Stimulated activated naive B cell treated with anti-CD40 and anti-IgM and Interleukin-4, amounts not matched to agents 10 μg/mL and 1 μg/mL and 100 μg/mL, for 72 hours (primary cell): ENCODE measurements at places on chromosomes 6 and 20.
A peak's percentile ranks its signal among the peaks of the same experiment; 100 is the strongest.

GRCh38 chr6:24933868-24934401 lies 1.8 kb downstream of the RIPOR2 start:
- no peak for DNase-seq

DNA sequence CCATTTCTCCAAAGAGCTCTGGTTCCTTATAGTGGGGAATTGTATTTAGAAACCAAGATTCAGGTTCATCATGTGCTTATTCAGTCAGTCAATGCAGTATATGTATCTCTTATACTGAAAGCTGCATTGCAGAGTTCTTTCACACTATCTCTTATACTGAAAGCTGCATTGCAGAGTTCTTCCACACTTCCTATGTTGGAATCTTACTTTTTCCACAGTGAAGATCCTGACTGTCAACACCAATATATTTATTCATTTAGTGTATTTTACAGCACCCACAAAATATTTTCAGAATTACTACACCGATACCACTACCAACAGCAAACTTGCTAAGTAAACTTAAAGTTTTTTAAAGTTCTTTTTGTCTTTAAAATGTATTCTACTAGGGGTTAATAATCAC lies 349.3 kb upstream of the MMS22L start:
- no peak for DNase-seq

- DNase-seq = no peak
These were observed 150.1 kb upstream of the STXBP5 start for GRCh38 chr6:147054158-147054557.

DNA sequence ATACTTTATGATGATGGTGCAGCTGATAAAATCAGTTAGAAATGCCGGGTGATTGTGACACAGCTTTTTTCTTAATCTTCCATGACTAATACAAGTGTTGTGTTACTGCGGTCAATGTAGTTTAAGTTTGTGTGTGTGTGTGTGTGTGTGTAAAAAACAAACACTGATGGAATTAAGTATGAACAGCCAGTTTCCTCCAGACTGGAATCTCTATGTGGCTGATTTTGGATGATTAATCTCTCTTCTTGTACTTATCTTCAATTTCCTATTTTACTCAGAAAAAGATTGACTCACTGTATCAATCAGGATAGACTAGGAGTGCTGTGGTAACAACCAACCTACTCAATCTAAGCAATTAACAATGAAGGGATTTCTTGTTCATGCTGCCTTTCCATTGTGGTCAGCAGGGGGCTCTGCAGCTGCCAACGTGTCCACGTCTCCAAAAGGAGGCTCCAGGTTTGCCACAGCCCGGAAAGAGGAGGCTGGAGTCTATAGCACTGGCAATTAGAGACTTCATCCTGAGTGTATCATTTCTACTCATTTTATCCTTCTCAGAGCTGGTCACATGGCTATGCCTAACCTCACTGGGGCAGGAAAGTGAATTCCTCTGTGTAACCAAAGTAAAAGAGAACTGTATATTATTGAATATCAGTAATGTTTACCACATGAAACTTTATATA lies 107.7 kb downstream of the CD109 start:
- no peak for DNase-seq

GRCh38 chr6:133787122-133787521 lies 101.8 kb upstream of the TCF21 start:
- DNase-seq = no peak

GRCh38 chr6:345747-346385 lies 45.7 kb upstream of the IRF4 start:
- no peak for DNase-seq

- DNase-seq = no peak
These were observed 53.3 kb downstream of the APCDD1L start for GRCh38 chr20:58461899-58462298.

- peak; percentile 40 for DNase-seq
These were observed 84.4 kb downstream of the GMPR start for GRCh38 chr6:16322666-16323312.

DNA sequence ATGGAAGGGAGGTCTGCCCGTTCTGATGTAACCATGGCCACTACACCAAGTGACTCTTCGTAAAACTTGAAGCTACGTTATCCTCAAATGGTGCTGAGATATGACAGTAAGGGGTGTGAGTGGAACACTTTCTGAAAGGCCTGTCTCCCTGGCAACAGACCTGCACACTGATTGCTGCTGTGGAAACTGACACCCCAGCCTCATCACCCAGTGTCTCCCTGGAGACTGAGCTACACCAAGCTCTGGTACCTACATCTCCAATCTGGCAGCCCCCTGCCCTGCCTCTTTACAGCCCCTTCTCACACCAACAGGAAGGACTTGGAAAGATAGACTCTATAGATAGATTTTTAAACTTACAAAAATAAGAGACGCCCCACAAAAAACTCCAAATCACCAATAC lies 13.2 kb downstream of the PI16 start:
- DNase-seq = no peak

DNA sequence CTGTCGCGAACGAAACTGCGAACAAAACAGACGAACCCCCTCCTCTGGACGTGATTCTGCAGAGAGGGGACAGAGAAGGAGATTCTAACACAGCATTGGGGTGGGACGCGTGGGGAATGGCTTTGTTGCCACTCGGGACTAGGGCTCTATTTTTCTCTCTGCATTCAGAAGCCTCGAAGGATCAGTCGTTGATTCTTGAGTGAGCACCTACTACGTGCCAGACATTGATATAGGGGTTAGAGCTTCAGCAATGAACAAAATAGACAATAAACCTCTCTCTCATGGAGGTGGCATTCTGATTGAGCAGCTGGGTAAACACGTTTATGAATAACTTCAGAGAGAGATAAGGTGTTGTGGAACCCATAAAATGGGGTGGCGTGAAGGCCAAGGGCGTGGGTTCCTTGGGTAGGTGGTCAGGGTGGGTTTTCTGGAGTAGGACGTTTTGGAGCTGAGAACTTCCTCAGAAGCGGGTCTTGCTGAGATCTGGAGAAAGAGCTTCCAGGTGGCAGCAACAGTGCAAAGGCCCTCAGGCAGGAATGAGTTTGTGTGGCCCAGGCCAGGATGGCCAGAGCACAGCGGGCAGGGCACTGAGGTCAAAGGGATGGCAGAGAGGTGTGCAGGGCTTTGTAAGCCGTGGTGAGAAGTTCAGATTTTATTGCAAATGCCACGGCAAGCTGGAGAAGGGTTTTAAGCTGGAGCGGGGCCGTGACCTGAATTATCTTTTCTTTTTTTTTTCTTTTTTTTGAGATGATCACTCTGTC lies 884 bp downstream of the SLC2A10 start:
- DNase-seq = no peak

DNA sequence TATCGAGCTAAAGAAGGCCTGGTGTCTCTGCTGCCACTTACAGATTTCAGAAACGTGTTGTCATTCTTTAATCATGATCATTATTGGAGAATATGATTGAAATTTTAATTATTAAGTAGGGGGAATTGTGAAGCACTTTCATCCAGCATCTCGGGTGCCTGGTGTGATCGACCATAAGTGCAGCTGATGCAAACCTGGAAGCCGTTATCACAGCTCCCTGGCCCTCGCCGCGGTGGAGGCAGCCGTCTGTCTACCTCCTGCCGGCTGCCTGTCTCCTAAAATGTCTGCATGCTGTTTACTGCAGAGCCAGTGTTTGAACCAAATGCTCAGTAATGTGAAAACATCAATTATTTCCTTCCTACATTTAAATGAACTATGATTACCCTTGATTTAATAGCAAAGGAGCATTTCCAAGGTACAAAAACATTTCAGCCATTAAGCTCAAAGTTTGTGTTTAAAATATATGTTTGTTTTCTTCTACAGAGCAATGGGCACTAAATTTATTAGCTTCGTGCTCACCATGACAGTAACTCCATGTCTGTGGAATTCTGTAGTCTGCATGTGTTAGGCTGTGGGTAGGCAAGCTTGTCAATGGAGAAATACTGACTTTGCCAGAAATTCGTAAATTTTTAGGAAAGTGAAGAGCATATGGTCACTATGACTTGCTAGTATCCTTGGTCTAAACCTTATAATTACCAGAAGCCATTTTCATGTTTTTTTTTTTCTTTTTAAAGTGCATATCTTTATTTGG lies 184.5 kb upstream of the AGPAT4 start:
- no peak for DNase-seq

DNA sequence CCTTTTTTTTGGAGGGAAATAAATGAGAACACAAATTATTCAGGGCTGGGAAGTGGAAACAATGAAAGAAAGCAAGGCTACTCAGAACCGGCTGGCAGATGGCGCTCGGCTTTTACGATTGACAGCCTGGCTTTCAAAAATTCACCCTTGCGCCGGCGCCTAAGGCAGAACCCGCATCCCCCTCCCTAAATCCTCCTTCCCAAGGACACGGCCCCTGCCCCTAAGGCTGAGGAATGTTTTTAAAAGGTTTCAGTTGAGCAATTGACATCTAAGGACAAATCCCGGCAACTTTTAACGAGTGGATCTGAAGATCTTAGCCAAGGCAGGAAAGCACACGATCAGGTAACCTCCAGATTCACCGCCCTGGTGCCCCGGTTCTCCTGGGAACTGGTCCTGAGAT lies 16.3 kb downstream of the GNAS start:
- no peak for DNase-seq

DNA sequence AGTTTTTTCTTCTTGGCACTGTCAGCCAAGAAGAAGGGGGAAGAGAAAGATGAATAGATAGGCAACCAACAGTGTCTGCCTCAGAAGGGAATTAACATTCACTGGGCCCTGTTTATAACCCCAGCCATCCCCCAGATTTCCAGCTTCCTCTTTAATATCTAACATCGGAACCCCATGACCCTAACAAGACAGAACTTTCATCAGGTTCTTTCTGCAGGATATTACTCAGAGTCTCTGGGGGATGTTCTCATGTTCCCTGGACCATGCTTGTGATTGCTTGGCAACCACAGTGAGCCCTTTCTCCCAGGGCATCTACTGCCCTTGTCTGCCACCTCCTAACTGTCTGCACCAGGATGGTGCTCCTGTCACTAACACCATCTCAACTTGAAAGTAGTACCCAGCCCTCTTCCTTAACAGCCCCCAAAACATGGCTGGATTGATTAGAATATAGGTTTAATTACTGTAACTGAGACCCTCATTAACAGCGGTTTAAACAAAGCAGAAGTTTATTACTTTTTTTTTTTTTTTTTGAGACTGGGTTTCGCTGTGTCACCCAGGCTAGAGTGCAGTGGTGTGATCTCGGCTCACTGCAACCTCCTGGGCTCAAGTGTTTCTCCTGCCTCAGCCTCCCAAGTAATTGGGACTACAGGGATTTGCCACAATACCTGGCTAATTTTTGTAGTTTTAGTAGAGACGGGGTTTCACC lies 12.0 kb upstream of the PTPN1 start:
- peak; percentile 63 for DNase-seq

GRCh38 chr6:33812669-33813068 lies 8.9 kb upstream of the MLN start:
- no peak for DNase-seq

DNA sequence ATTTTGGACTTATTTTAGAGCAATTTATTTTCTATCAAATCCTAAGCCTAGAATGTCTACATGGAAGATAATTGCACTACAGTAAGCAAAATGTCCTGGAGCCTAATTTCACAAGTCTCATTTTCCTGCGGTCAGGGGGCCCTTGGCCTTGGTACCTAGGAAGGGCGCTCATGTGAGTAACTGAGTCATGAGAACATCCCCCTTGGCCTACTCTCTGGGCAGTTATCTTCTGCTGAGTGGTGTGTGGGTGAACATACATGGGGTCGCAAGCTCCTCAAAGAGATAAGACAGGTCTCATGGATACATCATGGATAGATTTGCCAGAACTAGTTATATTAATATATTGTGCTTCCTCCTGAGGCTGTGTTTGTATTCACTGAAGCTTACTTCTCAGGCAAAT lies 211.2 kb upstream of the MARCKS start:
- DNase-seq = no peak

DNA sequence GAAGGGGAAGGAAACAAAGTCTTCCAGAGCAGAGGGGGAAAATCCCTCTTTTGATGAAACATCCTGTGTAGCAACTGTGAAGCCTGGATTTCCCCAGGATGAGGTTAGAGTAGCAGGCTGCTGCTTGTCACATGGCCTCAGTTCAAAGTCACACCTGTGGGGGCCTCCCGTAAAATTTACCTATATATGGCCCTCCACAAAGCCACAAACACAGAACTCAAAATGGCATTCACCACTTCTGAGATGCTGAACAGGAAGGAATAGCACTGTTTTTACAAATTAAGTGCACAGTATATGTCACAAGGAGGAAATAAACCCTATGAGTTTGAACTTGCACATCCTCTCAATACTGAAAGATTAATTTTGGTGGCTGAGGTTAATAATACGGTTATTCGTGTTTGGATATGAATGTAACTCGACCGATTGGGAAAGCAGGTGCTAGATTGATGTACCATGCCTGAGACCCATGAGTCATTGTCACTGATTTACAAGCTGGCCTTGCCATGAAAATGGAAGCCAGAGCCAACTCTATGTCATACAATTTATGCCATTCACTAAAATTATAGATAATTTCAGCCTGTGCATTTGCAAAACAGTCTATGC lies 70.6 kb downstream of the SGK1 start:
- peak; percentile 85 for DNase-seq

DNA sequence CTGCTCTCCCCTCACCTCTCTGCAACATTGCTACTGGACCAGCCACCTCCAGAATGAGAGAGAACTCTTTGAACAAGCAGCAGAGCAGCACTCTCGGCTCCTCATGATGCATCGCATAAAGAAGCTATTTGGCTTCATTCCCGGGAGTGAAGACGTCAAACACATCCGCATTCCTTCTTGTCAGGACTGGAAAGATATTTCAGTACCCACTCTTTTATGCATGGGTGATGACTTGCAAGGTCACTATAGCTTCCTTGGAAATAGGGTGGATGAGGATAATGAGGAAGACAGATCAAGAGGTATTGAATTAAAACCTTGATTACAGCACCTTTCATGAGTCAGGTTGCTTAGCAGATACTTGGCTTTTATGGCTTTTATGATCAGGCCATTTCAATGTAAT lies 4.3 kb downstream of the CALHM4 start:
- no peak for DNase-seq

- no peak for DNase-seq
These were observed 3.9 kb downstream of the CCN2 start for GRCh38 chr6:131946992-131947955.

- no peak for DNase-seq
These were observed 1.1 kb upstream of the PHF10 start for GRCh38 chr6:169725125-169726048.

GRCh38 chr6:2884804-2885203 lies 18.3 kb downstream of the SERPINB9 start:
- DNase-seq = no peak

GRCh38 chr6:119308048-119308570 lies 41.5 kb downstream of the MAN1A1 start:
- DNase-seq = no peak

DNA sequence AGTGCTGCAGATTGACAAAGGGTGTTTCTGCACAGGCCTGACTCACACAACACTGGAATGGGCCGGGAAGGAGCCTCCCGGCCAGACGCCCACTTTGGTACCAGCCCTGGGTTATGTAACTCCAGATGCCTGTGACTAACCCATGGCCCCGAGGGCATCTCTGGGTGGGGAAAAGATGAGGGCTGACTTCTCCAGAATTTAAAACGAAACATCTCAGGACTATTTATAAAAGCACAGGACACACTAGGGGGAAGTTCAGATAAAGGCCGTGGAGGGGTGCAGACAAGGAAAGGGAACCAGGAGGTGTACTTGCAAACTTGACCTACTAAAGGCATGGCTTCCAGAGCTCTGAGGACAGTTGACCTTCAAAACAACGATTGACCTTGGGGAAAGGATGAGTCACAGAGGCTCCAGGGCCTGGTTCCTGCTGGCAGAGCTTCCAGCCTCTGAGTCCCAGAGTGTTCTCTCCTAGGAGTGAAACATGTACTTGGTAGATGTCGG lies 196.9 kb downstream of the NFATC2 start:
- no peak for DNase-seq
